T-helper 1 cell treated with Interleukin-12 subunit alpha and Interleukin-12 subunit beta and Interleukin-4 antibody, amounts not matched to agents 30 ng/mL and 1 ng/mL, for 36 hours (primary cell): ENCODE measurements at places on chromosomes 3 and 15. TPM values are rescaled to one million over a fixed set of nuclear protein-coding genes. Genes with fewer than 3 reads are reported as not detected.

Gene SIN3A
- 110 and 117 TPM in 2 replicates for total RNA-seq

Gene GOLGA8J
- total RNA-seq = 0.74 TPM in 1 of 2 replicates, not detected in the other

Gene ZNF385D
- total RNA-seq = not detected in 2 replicates

Gene CHRNA5
- total RNA-seq = 2.7 and 3.2 TPM in 2 replicates

Gene TGM4
- total RNA-seq = not detected in 2 replicates

Gene SLC12A6
- total RNA-seq = 37.2 and 41.4 TPM in 2 replicates

Gene GNL3
- 105 and 113 TPM in 2 replicates for total RNA-seq

Gene SI
- total RNA-seq = not detected in 2 replicates

Gene LDHAL6B
- not detected in 2 replicates for total RNA-seq

Gene PIF1
- 32.1 and 33.7 TPM in 2 replicates for total RNA-seq

Gene SAMMSON
- total RNA-seq = not detected in 2 replicates

Gene MCTP2
- 71.2 and 82.5 TPM in 2 replicates for total RNA-seq

Gene TRIM42
- not detected in 2 replicates for total RNA-seq

Gene GOLGA8S
- total RNA-seq = 0.61 and 0.71 TPM in 2 replicates

Gene GP5
- total RNA-seq = 1.9 TPM in 2 replicates

Gene HYAL2
- 6.5 and 7.9 TPM in 2 replicates for total RNA-seq

Gene CGNL1
- total RNA-seq = not detected in 2 replicates

Gene SGO1
- 22.1 and 24.0 TPM in 2 replicates for total RNA-seq

Gene SLC9C1
- total RNA-seq = not detected in 2 replicates

Gene SERPINI2
- total RNA-seq = not detected in 2 replicates

Gene CHDH
- 0.64 and 0.93 TPM in 2 replicates for total RNA-seq

Gene TGFBR2
- 58.3 and 58.7 TPM in 2 replicates for total RNA-seq

Gene GASK1A
- not detected in 2 replicates for total RNA-seq

Gene MKRN3
- 1.1 and 2.5 TPM in 2 replicates for total RNA-seq

Gene CPLX3
- total RNA-seq = 0.91 and 1.4 TPM in 2 replicates

Gene IMPDH2
- total RNA-seq = 157 and 161 TPM in 2 replicates
